ENCODE measurements at places on chromosomes 1 and 21.

DNA sequence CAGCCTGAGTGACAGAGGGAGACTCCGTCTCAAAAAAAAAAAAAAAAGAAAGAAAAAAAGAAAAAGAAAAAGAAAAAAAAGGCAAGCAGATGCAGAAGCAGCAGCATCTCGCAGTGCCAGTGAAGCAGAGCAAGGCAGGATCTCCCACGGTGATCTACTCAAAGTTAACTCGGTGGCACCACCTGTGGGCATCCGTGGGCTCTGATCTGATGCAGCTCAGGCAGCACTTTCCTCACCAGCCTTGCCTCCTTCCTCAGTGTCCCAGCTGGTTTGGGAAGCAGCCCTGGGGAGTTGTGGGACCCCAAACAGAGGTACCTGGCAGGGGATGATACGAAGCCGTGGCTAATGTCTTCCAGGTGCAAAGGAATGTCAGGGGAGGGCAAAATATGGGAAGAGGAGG, 104.3 kb upstream of the KRTAP19-8 start:
- DNase-seq, result no peak

GRCh38 chr1:9737057-9737456, 85.5 kb downstream of the PIK3CD start:
- no peak for DNase-seq

- DNase-seq, result no peak
These were observed 107.3 kb downstream of the HMGB4 start for GRCh38 chr1:33971018-33971710.

DNA sequence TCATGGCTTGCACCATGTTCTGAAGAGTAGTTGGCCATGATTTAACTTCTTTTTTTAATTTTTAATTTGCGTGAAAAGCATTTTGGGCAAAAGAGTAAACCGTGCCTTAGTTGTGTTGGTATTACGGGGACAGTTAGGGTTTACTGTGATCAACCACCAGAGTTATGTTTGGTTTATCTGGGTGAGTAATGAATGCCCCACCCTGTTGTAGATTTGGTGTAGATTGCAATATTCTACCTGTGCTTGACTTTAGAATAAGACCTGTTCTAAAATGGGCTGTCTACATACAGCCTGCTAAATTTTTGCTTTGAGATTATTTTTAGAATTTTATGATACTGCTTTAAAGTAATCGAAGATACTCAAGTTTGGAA, 1.4 kb downstream of the USP25 start:
- DNase-seq, result no peak

- peak; percentile 33 for DNase-seq
These were observed 6.8 kb upstream of the SLAMF9 start for GRCh38 chr1:159960721-159961381.

- DNase-seq, result no peak
These were observed 63.5 kb upstream of the KIAA1614 start for GRCh38 chr1:180849031-180849775.

DNA sequence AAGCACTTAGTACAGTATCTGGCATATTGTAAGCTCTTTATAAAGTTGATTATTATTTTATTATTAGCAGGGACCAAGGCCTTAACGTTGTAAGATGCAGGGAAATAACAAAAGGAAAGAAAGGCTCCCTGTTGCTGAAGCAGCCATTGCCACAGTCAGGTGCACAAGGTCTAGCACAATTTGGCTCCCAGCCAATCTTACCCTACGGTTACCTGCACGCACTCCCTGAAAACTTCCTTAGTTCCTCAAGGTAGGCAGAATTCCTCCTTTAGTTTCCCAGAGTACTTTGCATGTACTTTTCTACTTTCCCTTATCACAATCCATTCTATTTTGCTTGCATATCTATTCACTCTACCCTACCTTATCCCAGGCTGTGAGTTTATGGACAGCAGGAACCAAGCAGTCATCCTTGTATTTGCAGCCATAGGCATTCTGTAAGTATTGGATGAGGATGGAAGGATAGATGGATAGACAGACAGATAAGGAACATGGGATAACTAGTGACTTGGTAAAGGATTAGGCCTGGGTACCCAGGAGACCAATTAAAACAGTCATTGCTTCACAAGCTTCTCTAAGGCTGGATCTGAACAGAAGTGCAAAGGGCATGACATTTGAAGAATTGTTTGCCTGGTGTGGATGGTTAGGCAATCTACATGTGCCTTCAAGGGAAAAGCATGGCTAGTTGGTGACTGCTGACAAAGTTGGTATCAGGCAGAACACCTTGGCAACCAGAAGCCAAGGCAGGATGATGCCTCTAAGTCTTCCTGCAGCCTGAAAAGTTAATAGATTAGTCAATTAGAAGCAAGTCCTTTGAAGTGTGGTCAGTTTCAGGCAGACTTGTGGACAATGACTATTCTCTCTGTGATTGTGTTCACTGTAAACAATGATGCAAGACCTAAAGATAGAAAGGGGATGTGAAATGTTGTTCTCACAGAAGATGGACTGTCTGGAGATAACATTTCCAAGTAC, 20.8 kb upstream of the JAK1 start:
- no peak for DNase-seq

GRCh38 chr1:226762988-226763904, 24.2 kb upstream of the ITPKB start:
- no peak for DNase-seq

DNA sequence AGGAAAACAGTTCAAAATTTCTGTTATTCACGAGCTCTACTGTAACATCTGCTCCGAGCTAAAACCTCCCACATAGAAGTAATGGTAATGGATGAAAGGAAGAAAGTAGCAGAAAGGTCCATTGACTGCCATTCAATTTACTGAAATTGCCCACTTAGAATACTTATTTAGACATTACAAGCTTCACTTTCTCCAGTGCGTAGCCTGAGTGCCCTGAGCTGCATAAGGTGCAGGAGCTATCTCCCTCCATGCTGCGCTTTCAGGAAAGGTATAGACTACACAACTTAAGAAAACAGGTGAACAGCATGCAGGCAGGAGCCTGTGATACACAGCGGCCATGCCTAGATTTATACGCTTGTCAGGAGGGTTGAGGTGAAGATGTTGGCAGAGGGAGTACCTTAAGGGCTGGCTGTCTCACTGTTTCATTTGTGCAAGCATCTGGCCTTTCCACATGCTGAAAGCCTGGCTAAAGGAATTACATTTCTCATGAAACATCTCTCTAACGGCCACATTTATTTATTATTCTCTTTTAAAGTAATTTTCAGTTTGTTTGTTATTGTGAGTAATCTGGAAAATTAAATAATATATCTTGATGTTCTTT, 74.7 kb downstream of the RGS18 start:
- no peak for DNase-seq

DNA sequence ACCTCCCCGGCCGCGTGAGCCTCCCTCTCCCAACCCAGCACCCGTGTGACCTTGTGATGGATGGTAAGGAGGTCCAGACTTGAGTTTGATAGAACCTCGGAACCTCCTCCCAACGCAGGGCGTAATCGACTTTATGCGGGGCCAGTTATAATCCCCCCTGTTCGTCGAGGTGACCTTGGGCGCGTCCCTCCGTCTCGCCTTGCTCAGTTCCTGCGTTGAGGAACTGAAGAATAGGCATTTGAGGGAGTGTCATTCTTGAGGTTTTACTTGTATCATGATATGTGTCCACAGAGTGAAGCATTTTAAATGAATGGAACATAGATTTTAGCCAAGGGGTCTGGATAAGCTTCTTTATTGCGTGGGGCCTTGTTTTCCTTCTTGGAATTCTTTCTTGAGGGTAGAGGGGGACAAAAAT, 433 bp downstream of the TIMM17A start:
- no peak for DNase-seq

GRCh38 chr1:33692206-33693188, 171.4 kb upstream of the HMGB4 start:
- DNase-seq, result no peak

DNA sequence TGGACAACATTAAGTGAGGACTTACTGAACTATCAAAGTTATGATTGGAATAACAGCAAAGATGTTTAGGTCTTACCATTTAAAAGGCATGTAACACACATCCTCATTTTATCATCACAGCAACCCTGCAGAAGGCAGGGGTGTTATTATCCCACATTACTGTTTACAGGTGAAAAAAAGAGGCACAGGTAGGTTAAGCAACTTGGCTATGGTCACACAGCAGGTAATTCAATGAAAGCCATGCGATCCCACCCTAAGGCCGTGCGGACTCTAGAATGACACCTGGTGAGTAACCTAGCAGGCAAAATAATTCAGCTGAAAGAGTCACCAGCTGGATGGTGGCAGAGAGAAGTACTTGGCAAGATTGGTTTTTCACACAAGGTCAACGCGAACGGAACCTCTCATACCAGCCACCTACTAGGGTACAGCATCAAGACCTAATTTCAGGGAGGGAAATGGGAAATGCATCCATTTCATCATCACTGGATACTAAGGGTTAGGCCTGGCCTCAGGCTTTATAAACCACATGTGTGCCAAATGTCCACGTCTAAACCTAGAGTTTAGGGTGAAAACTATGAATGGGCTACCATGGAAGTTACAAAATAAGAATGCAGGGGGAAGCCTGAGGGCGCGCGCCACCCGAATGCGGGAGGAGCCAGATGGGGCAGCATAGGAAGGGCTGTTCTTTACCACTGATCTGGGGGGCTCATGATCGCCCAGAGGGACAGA, 85.3 kb downstream of the SLC66A1 start:
- no peak for DNase-seq

- no peak for DNase-seq
These were observed 2.8 kb upstream of the BACE2 start for GRCh38 chr21:41164981-41165655.

DNA sequence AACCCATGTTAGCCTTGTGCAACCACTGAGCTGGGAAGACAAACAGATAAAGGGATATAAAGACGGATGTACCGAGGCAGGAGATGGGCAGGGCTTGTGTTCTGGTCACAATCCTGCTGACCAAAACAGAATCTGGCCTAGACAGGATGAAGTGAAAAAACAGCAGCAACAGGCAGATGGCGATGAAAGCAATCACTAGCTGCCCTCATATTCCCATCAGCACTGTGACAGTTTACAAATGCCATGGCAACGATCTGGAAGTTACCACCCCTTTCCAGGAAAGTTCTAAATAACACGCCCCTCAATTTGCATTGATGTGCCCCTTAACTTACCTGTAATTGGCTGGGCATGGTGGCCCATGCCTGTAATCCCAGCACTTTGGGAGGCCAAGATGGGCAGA, 40.6 kb upstream of the CD46 start:
- DNase-seq, result no peak

DNA sequence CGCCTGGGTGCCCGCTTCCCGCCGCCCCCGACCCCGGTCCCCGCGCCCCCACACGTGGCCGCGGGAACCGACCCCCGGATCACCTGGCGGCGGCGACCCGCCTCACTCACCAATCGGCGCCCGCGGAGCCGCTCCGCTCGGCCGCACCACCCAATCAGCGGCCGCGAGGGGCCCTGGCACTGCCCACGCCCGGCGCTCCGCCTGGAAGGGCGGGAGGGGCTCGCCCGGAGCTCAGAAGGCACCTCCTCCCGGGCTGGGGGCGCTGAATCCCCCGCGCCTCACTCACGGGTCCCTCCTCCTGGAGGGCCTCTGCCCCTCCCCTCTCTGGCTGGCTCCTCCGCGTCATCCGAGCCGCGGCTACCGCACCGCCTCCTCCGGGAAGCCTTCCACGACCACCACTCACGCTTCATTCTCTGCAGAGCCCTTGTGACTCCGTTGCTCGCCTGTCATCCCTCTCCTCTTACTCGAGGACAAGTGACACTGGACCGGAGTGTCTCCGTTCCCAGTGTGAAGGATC, 374 bp downstream of the SH2D5 start:
- peak; percentile 52 for DNase-seq

GRCh38 chr21:39984286-39984991, 117.2 kb downstream of the PCP4 start:
- no peak for DNase-seq

- no peak for DNase-seq
These were observed 48.5 kb downstream of the RGS7 start for GRCh38 chr1:241308471-241308870.

DNA sequence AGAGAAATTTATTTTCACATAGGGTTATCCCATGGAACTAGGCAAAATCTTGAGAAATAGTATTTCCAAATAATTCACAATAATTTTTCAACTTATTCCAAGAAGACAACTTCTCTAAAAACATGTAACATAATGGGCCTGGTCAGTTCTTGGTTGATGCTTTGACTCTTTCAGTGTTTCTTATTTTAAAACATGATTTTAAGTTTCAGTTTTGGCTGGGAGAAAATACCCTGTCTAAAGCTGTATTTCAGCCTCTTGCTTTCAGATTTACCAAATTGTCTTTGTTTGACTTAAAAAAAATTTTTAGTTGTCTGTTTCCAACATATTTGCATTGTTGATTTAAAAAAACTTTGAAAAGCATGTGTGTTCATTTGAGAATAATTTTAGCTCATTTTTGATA, 5.1 kb downstream of the OR2T4 start:
- no peak for DNase-seq

DNA sequence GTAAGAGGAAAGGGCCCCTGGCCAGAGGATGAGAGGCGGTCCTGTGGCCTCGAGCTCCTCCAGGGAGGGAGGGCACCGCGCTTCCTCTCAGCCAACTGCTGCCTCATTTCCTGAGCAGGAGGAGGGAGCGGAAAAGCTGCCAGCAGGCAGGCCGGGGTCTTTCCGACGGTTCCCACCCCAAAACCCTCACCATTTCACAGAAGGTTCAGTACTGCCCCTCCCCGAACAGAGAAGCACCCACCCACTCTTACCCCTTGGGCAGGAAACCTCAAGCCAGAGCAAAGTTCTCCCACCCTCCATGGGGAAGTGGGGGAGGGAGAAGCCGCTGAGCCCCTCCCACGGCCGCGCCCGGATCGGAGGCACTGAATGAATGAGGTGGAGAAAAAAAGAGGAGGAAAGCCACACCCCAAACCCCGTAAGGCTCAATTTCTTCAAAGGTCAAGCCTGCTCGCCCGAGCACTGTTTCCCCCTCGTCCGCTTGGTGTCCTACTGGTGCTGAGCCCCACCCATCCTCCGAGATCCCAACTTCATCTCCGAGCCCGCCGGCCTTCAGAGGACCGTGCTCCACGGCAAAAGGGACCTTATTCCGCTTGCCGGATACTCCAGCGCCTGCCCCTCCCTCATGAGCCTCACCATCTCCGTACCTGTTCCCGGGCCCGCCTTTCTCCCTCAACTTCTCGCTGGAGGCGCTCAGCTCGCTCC, 9.4 kb downstream of the TPM3 start:
- peak; percentile 65 for DNase-seq

DNA sequence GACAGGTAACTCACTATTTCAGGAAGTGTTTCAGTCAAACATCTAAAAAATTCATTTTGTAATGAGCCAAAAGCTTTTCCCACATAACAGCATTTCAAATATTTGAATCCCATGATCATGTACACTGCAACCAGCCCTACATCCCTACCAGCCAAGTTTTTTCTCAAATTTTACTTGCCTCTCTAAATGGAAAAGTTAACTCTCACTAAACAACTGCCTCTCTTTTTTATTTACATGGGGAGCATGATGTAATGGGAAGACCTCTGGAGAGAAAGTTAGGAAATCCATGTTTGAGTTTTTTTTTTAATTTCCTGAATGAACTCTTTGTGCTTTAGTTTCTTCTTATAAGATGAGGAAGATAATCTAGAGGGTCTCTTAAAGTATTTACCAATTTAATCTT, 70.5 kb downstream of the TTLL7 start:
- no peak for DNase-seq

- DNase-seq, result no peak
These were observed 30.5 kb upstream of the CLCA4 start for GRCh38 chr1:86516335-86516734.

- no peak for DNase-seq
These were observed 12.7 kb downstream of the TMCO4 start for GRCh38 chr1:19786988-19787423.

Data from left ventricle myocardium inferior (tissue), 1 donor.